NCI-H2107 (cell line): ENCODE measurements at places on chromosomes 2 and 18.

GRCh38 chr2:171036532-171036931 is 107.5 kb downstream of the GORASP2 start:
- no peak for DNase-seq

GRCh38 chr2:220243571-220243970 is 616.1 kb downstream of the SLC4A3 start:
- no peak for DNase-seq

DNA sequence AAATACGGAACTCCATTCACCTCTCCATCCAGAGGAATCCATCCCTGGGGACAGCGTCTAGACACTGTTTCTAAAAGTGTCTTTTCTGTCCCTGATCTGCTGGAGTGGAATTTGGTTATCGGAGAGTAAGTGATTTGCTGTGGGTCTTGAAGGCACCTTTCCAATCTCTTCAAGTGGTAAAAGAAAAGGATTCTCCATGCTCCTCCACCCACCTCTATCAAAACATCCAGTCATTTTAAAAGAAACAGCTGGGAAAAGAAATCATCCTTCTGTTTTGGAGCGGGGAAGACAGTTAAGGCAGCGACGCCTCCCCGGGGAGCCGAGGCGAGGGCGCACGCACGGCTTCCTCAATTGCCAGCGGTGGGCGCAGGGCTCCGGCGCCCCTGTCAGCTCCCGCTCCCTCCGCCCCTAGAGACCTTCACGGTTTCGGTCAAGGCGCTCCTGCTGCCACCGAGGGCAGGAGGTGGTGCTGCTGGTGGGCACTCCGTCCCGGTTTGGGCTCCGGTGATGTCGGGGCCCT is 547 bp downstream of the SLC35F5 start:
- DNase-seq: no peak

GRCh38 chr18:53686965-53687364 is 537.5 kb downstream of the MBD2 start:
- no peak for DNase-seq

GRCh38 chr2:73939419-73939818 is 12.7 kb downstream of the DGUOK start:
- no peak for DNase-seq

GRCh38 chr2:215727507-215728503 is 285.5 kb downstream of the MREG start:
- no peak for DNase-seq

DNA sequence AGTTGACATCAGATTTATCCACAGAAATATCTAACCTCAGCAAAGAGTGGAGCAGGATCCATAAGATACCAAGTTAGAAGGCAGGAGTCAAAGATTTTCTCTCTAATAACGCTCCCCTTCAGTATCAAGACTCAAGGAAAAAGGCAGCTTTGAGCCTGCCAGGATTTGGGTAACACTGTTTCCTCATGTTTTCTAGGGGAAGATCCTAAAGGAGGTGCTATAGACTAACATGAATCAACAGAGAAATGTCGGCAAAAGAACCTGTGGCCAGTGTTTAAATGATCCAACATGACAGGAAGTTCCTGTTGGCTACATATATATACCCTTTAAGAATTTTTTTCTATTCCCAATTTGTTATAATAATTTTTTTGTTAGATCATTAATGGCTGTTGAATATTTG is 402.3 kb downstream of the TGIF1 start:
- no peak for DNase-seq

- no peak for DNase-seq
Observed at GRCh38 chr2:235908826-235909225, 259.4 kb downstream of the GBX2 start.

DNA sequence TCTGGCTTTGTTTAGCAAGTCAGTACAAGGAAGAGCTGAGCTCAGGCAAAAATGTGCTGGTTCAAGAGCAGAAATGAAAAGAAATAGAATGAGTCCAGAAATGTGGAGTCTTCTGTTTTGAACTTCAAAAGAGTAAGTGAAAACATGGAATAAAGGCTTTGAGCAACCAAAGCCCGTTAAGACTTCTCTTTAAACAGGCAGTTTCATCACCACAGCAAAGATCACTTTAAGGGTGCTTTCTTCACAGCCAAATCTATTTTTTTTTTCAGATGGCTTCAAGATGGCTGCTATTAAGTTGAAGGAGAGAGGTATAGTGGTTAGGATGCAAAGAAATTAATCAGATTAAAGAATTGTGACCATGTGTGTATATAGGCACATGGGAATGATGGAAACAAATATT is 2.0 kb upstream of the CHRNA1 start:
- no peak for DNase-seq

DNA sequence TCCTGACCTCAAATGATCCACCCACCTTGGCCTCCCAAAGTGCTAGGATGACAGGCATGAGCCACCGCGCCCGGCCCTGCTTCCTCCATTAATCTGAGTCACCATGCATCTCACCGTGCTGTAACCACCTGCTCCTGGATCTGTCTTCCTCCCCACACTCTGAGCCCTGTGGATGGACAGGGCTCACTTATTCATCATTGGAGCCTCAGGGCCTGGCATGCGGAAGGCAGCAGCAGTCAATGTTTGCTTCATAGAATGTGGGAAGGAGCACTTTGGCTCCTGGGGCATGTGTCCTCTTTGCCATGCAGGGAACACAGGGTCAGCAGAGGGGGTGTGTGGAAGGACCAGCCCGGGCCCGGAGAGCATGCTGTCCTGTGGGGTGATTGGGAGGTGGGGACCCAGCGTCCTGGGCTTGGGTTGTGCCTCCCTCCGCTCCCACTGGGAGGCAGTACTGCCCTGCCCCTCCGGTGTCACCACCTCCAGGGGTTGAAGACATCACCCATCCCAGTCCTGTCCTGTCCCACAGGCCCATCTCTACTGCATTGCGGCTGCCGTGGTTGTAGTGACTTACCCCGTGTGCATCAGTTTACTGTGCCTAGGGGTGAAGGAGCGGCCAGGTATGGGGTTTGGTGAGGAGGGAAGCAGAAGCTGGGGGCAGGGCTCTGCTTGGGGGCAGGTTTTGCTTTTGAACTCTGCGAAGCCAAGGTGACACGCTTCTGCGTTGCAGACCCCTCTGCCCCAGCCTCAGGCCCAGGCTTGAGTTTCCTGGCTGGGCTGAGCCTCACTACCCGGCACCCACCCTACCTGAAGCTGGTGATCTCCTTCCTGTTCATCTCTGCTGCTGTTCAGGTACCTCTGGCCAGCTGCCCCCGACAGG is 11.5 kb downstream of the MFSD2B start:
- DNase-seq: no peak

- no peak for DNase-seq
Observed at GRCh38 chr2:119575439-119575838, 31.2 kb downstream of the CFAP221 start.

DNA sequence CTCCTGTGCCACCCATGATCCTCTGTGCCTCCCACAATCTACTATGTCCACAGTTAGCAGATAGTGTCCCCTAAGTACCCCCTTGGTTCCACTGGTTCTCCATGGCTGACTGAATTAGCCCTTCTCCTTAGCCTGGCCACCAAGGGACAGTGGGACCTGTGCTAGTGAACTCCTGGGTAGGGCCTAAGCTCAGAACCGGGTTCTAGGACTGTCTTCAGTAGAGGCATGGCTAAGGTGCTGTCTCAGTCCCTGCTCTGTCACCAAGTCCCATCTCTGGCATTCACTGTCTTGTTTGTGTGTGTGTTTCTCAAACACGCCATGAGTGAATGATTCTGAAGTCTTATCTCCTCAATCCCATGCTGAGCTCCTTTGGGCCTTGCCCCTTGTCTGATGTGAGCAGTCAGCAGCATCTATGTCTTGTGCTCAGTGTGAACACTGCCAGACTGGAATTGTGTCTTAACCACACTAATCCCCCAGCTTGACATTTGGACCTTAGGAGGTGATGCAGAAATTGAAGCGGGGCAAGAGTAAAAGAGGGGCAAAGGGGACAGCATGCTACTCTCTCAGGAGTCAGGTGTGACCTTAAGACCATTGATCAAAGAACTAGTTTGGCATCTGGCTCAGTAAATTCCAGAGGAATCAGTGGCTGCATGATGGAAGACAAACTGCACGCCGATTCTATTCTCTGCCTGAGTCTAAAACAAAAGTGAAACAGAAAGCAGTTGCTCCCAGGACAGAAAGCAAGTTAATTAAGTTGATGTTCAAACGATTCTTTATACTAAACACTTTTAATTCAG is 190.5 kb downstream of the ALPK2 start:
- no peak for DNase-seq

DNA sequence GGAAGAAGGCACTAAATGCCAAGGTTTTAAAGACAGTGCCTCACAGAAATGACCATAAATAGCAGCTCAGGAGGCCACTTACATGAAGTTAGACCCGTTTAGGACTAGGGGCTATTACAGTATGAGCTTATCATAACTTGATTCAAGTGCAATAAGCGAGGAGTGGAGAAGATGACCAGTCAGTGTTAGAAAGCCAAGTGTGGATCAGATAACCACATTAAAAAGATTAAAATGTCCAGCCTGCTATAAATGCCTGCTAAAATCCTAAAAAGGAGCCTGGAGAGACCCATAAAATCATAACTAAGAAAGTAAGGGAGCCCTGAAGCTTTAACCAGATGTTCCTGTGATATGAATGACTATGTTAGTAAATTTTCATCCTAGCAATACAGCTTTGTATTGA is 117.5 kb upstream of the ZNF521 start:
- DNase-seq: no peak

DNA sequence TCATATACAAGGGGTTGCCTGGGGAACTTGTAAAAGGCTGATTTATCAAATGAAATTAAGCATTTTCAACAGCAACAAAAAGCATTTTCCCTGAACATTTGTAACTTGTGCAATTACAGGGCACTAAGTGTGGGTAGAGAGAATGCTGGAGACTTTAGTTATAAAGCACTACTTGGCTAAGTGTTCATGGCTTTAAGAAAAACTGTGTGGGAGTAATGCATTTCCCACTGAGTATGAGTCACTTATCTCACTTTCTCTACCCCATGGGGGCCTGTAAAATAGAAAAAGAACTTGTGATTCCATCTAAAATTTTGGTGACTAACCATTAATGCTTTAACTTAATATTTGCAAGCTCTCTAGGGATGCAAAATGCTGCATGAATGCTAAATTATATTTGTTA is 193.4 kb downstream of the CCDC102B start:
- no peak for DNase-seq

GRCh38 chr18:49189772-49190171 is 239.0 kb upstream of the SMAD7 start:
- DNase-seq: no peak

DNA sequence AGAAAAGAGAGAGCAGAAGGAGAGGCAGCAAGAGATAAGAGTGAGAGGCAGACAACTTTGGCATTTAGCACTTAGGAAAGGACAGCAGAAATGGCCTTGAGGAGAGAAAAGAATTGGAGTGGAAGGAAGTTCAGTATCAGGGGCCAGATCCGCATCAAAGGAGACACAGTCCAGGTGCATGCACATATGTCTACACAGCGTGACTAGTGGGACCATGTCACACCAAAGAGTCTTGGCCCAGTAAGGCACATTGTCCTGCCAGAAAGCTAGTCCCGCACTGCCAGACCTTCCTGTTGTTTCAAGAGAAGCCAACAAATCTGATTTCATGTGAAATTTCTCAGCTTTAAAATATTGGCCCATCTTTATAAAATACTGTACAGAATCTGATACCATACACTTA is 8.5 kb upstream of the STK39 start:
- no peak for DNase-seq

- no peak for DNase-seq
Observed at GRCh38 chr2:12106440-12107080, 360.1 kb downstream of the LPIN1 start.
